Natural killer cell treated with Interleukin-12 subunit alpha and Interleukin-12 subunit beta and Interleukin-15 and Interleukin-18, amount 100 ng/mL, for 72 hours (primary cell): ENCODE measurements at places on chromosomes 16 and 17. TPM values are rescaled to one million over a fixed set of nuclear protein-coding genes. Genes with fewer than 3 reads are reported as not detected.

- peaks cover 45% of the 10 kb centered on the region for H3K36me3 ChIP-seq
- no peaks in the 10 kb centered on the region for H3K27me3 ChIP-seq
- no peaks in the 10 kb centered on the region for H3K4me1 ChIP-seq
- no peak overlapping the region for H3K4me3 ChIP-seq
- DNase-seq, result peak; percentile 15
These were observed 20.8 kb upstream of the CLEC18C start for GRCh38 chr16:70152578-70153302.

DNA sequence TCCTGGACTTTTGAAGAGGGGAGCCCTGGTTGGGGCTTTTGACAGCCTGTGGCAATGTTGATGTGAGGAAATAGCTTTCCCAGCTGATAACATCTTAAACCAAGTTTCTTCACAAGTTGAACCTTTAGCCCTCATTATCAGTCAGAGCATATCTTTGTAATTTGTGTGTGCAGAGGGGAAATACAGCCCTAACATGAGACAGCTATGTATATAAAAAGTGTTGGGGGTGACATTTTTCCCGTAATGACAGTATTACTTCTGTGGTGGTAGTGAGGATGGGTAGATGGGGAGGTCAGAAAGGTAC lies 221.1 kb downstream of the FTO start:
- H3K27ac ChIP-seq, result no peak overlapping the region
- no peak overlapping the region for H3K4me3 ChIP-seq
- no peak for DNase-seq

Gene ANKFN1
- not detected for total RNA-seq

DNA sequence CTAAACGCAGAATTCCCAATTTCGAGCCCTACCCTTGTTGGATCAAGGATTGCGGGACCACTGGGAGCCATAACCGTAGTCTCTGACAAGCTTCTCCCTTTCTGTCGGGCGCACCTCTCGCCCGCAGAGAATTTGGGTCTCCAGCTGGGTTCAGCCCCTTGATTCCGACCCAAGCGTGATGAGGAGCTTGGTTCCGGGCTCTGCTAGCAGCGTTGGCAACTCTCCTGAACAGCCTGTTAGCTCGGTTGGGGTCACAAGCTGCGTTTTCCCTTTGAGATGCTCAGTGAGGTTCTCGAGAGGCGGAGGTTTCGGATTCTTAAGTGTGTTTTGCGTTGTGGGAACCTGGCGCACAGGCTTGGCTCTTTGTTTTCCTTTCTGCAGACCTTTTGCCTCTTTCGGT lies 655 bp downstream of the ATXN1L start:
- H3K27me3 ChIP-seq, result no peaks in the 10 kb centered on the region
- peak overlapping the region; percentile 97 for H3K27ac ChIP-seq
- DNase-seq, result no peak
- H3K4me3 ChIP-seq, result peak overlapping the region; percentile 88

Gene DHX38
- total RNA-seq, result 121 TPM

Gene GPR139
- not detected for total RNA-seq

GRCh38 chr17:33444731-33445130 lies 151.6 kb upstream of the ASIC2 start:
- H3K4me3 ChIP-seq, result no peak overlapping the region
- no peaks in the 10 kb centered on the region for H3K36me3 ChIP-seq
- H3K27me3 ChIP-seq, result peaks cover 16% of the 10 kb centered on the region
- no peaks in the 10 kb centered on the region for H3K4me1 ChIP-seq
- no peak for DNase-seq
- H3K27ac ChIP-seq, result no peak overlapping the region

Gene CCL4L2
- total RNA-seq, result 37.4 TPM

DNA sequence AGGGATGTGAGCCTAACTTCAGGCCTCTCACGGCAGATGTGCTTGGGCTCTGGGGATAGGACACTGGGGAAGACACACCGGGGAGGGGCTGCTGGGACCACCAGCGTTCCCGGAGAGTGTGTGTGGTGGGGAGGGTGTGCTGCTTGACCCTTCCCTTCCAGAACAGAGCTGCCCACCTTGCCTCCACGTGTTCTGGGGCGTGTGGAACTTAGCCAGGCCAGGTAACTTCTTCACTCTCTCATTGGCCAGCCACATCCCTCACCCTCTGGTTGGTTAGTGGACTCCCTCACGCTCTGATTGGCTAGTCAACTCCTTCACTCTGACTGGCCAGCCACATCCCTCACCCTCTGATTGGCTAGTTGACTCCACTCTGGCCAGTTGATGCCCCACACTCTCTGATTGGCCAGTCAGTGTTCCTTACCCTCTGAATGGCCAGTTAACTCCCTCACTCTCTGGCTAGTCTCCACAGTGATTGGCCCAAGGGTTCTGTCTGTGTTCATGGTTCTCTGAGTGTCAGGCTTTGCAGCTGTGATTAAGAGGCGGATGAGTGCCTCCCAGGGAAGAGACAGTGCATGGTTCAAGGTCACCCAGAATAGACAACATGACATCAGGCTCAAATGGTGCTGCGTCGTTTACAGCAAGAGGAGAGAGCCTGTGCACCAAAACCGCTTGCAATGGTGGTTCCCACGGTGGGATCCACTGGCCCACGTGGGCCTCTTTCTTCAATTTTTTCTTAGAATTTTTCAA lies 10.0 kb downstream of the TMEM235 start:
- no peak for DNase-seq
- no peaks in the 10 kb centered on the region for H3K36me3 ChIP-seq
- H3K4me3 ChIP-seq, result no peak overlapping the region

DNA sequence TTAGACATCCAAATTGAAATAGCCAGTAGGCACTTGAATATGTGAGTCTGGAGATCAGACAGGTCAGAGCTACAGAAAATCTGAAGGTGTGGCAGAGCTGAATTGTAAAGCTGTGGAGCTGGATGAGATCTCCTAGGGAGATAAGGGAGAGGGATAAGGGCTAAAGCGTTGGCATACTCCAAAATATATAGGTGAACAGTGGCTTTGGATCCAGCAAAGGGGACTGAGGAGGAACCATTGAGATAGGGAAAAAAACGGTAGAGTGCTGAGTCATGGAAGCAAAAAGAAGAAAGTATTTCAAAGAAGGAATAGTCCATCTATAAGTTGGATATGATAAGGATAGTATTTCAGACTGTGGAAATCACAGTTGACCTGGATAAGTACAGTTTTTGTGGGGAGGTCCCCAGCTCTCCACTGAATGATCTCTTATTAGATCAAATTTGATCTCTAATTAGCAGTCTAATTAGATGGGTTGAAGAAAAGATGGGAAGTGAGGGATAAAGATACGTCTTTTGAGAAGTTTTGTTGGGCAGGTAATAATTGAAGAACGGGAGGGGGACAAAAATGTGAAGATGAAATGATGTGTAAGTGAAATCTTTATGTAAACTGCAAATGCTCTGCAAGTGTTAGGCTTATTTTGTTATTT lies 587 bp upstream of the DBF4B start:
- no peak for DNase-seq
- H3K36me3 ChIP-seq, result no peaks in the 10 kb centered on the region
- H3K4me1 ChIP-seq, result no peaks in the 10 kb centered on the region
